ENCODE measurements at places on chromosomes 2 and 18. TPM values are rescaled to one million over a fixed set of nuclear protein-coding genes. Genes with fewer than 3 reads are reported as not detected.

DNA sequence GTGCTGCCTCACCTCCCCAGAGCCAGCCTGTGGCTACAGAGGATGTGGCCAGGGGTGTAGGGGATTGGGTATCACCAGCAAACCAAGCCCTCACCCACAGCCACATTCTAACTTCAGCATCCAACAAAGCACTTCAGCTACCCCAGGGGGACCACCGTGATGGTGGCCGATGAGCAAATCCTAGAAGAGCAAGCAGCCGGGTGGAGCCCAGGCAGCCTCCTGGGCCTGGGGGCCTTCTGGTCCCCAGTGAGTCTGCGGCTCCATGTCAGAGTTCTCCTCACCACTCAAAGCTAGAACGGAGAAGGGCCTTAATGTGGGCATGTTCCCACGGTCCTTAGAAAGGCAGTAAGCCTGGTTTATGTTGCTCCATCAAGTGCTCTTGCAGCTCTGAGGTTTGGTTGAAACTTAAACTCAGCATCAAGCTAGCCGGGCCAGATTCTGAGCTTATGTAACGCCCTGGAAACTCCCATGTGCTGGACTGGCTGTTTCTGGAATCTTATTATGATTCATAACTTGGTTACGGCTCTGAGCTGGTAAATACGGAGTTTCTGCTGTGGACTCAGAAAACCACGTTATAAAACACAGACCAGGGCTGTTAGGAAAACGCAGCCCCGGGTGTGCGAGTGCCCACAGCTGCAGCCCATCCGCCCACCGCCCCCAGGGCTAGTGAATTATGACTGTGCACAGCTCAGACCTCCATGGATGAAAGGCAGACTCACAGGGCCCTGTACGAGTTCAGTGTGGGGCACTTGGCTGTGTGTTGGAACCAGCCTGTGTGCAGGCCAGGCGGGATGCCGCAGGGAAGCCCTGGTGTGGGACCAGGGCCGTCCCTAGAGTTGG is 99.8 kb downstream of the SEPTIN10 start:
- DNase-seq = no peak

- peak; percentile 64 for DNase-seq
These were observed 437.2 kb upstream of the ID2 start for GRCh38 chr2:8244639-8245038.

DNA sequence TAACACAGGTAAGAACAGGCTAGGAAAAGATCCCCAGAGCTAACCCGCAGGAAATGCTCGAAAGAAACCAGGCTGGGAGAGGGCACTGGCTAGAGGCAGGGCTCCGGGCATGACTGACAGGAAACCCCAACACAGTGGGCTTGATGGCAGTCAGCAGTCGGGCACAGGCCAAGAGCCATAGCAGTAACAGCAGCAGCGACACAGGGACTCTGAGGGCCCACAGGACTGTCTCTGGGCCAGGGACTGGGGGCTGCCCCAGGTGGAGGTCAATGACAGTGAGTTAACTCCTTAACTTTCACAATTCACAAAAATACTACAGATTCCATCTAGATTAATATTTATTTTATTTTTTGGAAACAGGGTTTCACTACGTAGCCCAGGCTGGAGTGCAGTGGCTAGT is 37.3 kb upstream of the ASPRV1 start:
- DNase-seq = no peak

TLX2 gene
- total RNA-seq = not detected

GRCh38 chr2:100707016-100707947 is 112.7 kb upstream of the NPAS2 start:
- peak; percentile 78 for DNase-seq

- no peak for DNase-seq
These were observed 72.9 kb upstream of the SCG2 start for GRCh38 chr2:223674998-223675609.

DNA sequence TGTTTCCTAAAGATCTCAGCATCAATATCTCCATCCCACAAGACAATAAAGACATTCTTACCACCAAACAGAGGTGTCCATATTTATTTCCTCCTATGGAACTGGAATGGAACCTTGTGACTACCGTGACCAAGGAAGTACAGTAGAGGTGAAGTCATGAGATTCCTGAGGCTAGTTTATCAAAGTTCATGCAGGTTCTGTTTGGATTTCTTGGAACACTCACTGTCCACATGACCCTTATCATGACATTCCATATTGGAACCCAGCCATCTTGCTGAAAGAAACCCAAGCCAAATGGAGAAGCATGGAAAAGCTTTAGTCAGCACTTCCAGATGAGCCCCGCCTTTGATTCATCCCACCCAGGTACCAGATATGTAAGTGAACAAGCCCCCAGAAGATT is 516.0 kb upstream of the POU3F3 start:
- DNase-seq = no peak

DNA sequence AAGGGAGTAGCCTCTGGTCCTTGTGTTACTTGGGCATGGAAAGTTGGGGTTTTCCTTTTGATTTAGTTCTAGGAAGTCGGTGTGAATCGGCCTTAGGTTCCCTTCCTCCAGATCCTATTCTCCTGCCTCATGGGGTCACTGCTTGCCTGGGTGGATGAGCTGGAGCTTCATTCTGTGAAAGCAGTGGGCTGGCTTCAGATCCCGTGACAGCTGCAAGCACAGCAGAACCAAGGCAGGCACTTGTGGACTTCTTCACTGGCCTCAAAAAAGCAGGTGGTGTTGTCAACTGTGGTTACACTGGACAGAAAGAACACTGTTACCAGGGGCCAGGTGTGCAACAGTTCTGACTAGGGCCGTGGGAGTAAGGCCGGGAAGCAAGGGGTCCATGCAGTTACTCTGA is 243.4 kb downstream of the LDLRAD4 start:
- DNase-seq = no peak

DNA sequence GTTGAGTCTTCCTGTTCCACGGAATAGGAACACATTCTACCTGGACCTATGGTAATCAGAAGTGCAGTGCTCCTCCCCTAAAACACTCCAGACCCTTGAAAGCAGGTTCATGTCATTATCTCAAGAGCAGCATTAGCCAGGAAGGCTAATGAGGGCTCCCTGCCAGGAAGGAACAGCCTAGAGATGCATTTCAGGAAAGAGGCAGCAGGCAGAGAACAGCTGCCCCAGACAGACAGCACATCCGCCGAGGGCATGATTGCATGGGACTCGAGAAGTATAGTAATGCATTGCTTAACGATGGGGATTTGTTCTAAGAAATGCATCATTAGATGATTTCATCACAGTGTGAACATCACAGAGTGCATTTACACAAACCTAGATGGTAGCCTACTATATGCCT is 171.5 kb downstream of the ALK start:
- no peak for DNase-seq

DNA sequence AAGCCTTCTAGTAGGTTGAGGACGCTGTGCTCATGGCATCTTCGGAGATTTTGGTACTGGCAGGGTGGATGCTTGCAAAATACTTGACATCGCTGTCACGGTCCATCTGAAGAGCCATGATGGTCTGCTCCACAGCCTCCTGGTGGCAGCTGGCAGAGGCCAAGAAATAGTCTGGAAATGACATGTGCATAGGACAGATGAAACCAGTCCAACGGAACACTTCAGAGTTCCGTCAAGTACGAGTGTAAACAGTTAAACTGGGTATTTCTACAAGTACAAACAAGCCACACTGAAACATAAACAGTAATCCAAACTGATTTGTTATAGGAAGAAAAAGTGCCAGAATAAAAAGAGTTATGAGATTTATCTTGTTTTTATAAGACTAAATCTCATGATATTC is 66.6 kb downstream of the PPP4R1 start:
- DNase-seq = no peak

- DNase-seq = no peak
These were observed 24.0 kb downstream of the IMMT start for GRCh38 chr2:86171295-86171694.

COL6A3 gene
- total RNA-seq = 143 TPM

GRCh38 chr18:63266888-63267790 is 52.4 kb downstream of the BCL2 start:
- no peak for DNase-seq

DNA sequence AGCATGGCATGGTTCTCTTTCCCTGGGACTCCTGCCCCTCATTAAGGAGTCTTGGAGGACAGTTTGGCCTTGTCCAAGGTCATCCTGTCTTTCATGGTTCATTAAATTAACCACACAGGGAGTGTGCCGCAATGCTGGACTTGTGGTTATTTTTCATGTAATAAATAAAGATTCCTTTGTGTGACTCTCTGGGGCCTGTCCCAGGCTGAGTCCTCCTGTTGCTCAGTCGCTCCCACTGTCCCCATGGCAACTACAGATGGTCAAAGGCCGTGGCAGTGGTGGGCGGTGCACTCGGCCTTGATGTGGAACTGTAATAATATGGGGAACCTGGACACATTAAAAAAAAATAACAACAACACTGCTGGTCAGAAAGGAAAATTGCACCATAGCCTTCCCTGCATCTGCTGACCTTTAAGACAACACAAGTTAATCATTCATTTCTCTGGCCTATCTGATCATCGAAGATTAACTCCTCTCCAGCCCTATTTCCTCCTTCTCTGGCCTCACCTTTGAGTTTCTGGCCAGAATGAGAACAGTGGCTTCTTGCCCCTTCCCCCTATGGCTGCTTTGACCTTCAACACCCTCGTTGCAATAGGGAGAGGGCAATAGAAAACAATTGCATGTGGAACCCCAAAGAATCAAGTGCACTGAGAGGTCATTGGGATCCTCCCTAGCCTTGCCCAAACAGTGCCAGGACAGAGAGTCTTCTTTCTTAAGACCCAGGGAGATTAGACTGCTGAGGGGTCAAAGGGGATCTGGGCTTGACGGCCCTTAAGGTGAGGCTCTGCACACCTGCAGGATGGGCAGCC is 44.7 kb downstream of the PSD4 start:
- no peak for DNase-seq

STON1 gene
- total RNA-seq = 38.0 TPM

DNA sequence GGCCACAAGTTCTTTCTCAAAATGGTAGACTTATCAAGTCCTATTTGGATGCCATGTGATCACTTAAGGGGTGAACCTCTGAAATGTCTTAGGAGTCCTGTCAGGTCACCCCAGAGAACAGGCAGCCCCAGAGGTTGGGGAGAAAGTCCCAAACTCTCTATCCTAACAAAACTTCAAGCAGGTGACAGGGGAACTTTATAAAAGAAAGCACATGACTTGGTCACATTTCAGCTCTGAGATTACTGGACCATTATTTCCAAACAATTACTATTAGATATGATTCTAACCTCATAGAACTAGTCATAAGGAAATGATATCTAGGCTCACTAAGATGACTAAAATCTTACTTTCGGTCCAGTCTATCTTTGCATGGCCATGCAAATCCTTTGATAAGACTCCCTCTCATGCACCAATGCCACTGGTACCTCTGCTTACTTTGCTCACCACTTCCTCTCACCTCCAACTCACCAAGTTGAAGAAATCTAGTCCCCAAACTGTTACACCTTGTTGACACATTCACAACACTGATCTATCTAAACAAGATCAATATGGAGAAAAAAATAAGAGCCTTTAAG is 107.0 kb downstream of the GALNT14 start:
- no peak for DNase-seq

- DNase-seq = no peak
These were observed 376.4 kb downstream of the RBM43 start for GRCh38 chr2:150885236-150885635.

DNA sequence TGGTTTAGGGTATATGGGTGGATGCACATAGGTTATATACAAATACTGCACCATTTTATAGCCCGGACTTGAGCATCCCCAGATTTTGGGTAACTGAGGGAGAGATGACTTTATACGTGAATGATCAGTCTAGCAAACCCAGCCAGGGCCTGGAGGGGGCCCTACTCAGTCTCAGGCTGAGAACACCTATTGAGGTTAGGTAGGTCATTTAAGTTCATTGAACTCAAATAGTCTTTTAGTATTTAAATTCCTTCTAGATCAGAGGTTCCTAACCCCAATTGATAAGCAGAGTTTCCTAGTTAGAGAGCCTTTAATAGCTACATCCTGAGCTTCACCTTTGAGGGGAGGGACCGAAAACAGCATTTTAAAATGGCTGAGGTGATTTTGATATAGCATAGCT is 487.0 kb downstream of the DCC start:
- DNase-seq = no peak

GRCh38 chr2:181398000-181398399 is 59.2 kb upstream of the ITGA4 start:
- DNase-seq = no peak

LINC00305 gene
- total RNA-seq = not detected

SLC14A1 gene
- total RNA-seq = 0.24 TPM

GRCh38 chr18:36265015-36265414 is 32.5 kb upstream of the FHOD3 start:
- DNase-seq = no peak

GRCh38 chr2:215598376-215598975 is 162.6 kb upstream of the FN1 start:
- no peak for DNase-seq

ASIC4 gene
- total RNA-seq = 0.13 TPM

IL1R2 gene
- total RNA-seq = not detected

DNA sequence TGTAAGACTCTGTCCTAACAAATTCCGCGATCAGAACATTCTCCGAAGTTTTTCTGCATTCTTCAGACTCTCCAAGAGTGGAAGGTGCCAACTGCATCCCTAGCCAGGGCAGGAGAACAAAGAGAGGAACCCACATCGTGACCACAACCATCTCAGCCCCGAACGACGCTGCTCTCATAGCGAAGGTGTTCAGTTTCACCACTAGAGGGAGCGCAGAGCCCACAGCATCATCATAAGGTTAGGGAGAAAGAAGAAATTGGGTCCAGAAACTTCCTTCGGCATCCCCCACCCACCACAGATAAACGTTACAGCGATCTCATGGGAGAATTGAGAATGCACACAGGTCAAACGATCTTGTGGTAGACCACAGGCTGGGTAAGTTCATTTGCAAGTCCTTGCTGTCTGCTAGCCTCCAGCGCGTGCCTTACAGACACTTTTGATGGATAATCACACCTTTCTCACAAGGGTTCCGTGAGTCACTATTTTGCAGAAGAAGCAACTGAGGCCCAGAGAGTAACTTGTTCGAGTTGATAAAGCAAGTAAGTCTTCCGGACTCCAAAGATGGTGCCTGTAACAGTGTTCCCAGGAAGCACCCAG is 53.7 kb upstream of the ARL4C start:
- no peak for DNase-seq

ERBB4 gene
- total RNA-seq = 2.5 TPM

MREG gene
- 2.8 TPM for total RNA-seq

ATOH8 gene
- 7.1 TPM for total RNA-seq

CHRNG gene
- total RNA-seq = not detected

- DNase-seq = no peak
These were observed 217.1 kb upstream of the EPAS1 start for GRCh38 chr2:46079985-46080560.

- no peak for DNase-seq
These were observed 2.6 kb downstream of the THADA start for GRCh38 chr2:43593254-43593653.

PTPN2 gene
- 28.6 TPM for total RNA-seq
